ENCODE measurements at places on chromosomes 7 and 10.

DNA sequence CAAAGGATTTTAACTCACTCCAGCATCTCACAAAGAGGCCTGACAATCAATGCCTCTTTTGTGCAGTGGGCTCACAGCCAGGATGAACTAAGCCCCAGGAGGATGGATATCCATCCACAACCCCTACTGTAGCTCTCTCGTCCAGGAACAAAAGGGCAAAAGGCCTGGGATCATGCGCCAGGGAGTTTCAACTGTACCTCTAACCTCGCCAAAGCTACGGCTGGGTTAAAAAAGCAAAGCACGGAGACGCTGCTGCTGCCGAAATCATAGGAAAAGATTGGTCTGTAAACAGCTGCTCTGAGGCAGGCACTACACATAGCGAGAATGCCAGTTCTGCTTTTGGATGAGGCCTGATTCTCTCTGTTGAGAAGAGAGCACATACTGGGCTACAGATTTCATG is 32.1 kb downstream of the VSTM4 start:
- no peak for DNase-seq

GRCh38 chr10:13049774-13050420 is 48.4 kb upstream of the CCDC3 start:
- DNase-seq: no peak

- no peak for DNase-seq
Measured at GRCh38 chr7:120951826-120952225, 1.2 kb downstream of the ING3 start.

GRCh38 chr7:87231711-87232110 is 12.2 kb upstream of the TMEM243 start:
- no peak for DNase-seq

- DNase-seq: peak; percentile 18
Measured at GRCh38 chr10:71746344-71747037, 26.8 kb downstream of the VSIR start.

DNA sequence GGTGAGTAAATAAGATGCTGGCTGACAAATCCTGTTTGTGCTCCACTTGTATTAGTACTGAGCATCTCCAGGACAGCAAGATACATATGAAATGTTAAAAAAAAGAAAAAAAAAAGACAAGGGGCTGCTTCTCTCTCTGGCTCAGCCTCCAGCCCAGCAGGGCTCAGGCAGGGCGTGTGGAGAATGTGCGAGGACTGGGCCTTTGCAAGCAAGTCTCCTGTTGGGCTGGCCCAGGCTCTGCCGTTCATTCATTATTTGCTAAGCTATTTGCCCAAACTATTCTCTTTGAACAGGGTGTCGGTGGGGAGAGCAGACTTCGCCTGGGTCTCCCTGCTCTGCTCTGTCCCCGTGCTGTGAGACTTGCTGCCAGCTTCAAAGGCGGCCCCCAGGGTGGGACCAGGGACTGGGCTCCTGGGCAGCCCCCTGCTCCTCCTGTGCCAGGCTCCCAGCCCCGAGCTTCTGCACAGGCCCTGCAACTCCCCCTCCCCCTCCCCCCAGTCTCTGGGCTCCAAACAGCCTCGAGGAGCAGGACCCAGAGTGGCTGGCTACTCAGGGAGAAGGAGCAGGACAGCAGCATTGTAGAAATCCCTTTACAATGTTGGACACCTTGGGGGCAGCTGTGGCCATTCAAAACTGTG is 25.6 kb upstream of the MGMT start:
- DNase-seq: no peak
